ENCODE measurements at places on chromosomes 2 and 18. TPM values are rescaled to one million over a fixed set of nuclear protein-coding genes. Genes with fewer than 3 reads are reported as not detected.

DNA sequence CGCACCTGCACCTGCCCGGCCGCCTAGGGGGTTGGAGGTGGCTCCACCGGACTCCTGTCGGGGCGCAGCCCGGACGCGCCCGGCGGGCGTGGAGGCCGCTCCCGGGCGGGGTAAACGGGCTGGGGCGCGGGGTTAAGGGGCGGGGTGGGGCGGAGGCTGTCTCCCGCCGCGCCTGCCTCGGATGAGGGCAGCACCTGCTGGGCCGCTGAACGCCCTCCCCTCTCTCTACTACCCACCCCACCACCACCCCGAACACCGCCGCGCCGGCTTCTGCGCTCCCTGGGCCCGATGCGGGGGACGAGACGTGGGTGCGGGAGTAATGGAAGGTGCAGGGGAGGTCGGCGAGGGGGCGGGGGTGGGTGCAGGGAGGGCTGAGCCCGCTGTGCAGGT, 224.8 kb upstream of the ID2 start:
- peaks cover 28% of the 10 kb centered on the region for H3K4me1 ChIP-seq
- DNase-seq = no peak
- no peak overlapping the region for H3K4me3 ChIP-seq
- H3K36me3 ChIP-seq = no peaks in the 10 kb centered on the region
- H3K27me3 ChIP-seq = peaks cover 16% of the 10 kb centered on the region

RGPD4 gene
- 0.07 TPM for total RNA-seq

CLIP4 gene
- total RNA-seq = 21.8 TPM

FOXD4L1 gene
- total RNA-seq = 0.14 TPM

KLF7 gene
- 19.3 TPM for total RNA-seq

Measured in activated T-helper 2 cell treated with anti-CD3 and anti-CD28 coated beads, Interferon-gamma antibody, Interleukin-2, Interleukin-4, amounts not matched to agents 10 μg/mL and 5 μg/mL and 100 μg/mL, durations not matched to agents 14 hours and 24 hours and 36 hours (primary cell).